ENCODE measurements at places on chromosomes 3 and 15. TPM values are rescaled to one million over a fixed set of nuclear protein-coding genes. Genes with fewer than 3 reads are reported as not detected.

Gene INKA1
- total RNA-seq = 23.3 TPM

Gene ISL2
- total RNA-seq = 0.22 TPM

Gene SLC2A2
- total RNA-seq = not detected

Gene ENTPD3
- 9.7 TPM for total RNA-seq

Gene PLA2G4F
- 16.2 TPM for total RNA-seq

Gene OR5K2
- total RNA-seq = not detected
